GM18507 (cell line): ENCODE measurements at places on chromosomes 6 and 20.

GRCh38 chr20:19749618-19750071, 8.4 kb upstream of the RIN2 start:
- no peak for DNase-seq

- no peak for DNase-seq
Observed at GRCh38 chr20:3825526-3825925, 5.2 kb downstream of the AP5S1 start.

- DNase-seq: no peak
Observed at GRCh38 chr6:30143780-30144179, 7.8 kb downstream of the TRIM40 start.

DNA sequence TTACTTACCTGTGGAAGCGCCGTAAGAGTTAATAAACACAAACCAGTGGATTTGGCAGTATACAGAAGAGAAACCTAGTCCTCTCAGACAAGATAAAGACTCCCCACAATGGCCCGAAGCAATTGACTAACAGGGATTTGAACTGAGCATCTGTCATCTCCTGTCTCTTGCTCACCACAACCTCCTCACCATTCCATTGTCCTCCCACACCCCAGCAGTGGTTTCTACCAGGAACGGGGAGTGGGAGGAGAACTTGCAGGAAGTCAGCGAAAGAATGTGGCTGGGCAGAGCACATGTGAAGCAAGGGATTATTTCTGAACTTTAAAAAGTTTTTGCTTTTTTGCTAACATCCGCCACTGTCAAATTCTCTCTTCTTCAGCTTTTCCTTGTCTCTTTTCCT, 24.6 kb upstream of the TAAR1 start:
- DNase-seq: no peak

DNA sequence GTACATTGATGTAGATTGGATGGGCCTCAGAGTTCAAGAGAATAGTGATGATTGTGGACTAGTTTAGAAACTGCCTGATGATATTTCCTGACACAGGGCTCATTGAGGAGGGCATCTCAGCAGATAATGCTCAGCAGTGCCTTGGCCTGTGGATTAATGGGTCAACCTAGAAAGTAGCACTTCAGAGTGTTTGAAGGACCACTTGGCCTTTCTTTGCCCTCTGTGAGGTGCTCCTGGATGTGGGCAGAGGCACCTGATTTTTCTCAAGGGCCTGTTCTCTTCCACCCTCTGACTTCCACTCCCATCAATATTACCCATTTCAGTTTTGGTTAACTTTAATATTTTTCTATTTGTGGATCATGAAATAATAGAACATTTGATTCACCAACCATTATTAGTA, 270.6 kb upstream of the BMP2 start:
- no peak for DNase-seq

DNA sequence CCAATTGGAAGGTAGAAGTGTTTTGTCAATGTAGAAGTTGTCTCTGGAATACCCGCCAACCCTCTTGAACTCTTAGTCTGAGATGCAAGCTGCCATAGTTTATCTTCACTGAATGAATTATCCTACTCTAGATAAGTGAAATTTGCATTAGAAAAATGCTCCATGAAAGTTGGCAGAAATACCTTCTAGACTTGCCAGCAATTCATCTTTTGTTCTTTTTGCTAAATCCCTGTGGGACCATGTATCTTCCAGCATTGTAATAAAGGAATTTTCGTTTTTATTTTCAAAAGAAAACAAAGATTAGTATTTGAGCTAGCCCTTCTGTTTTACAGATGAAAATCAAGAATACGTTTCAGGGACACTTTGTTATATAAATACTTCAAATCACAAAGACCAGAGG, 244.2 kb downstream of the CBLN4 start:
- DNase-seq: no peak

GRCh38 chr6:22544476-22544875, 24.9 kb upstream of the HDGFL1 start:
- DNase-seq: no peak

DNA sequence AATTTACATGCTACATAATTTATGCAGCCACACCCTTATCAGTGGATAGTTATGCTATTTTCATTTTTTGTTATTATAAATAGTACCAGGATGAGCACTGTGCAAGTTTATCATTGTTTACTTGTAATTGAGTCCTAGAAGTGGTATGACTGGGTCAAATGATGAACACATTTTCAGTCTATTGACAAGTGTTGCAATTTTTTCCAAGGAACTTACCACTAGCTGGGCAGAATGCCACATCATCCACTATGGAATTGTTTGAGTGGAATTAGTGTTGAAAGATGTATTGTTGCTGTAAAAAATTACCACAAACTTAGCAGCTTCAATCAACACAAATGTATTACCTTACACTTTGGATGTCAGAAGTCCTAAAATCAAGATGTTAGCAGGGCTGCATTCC, 38.1 kb upstream of the OPN5 start:
- DNase-seq: no peak

GRCh38 chr6:77425216-77425615, 38.1 kb downstream of the HTR1B start:
- no peak for DNase-seq

- no peak for DNase-seq
Observed at GRCh38 chr20:39378776-39379175, 416.6 kb downstream of the DHX35 start.

- no peak for DNase-seq
Observed at GRCh38 chr20:59515013-59515905, 89.1 kb upstream of the PHACTR3 start.

- DNase-seq: no peak
Observed at GRCh38 chr20:46010491-46011391, 2.0 kb downstream of the MMP9 start.

GRCh38 chr6:6972456-6972855, 135.3 kb upstream of the RREB1 start:
- DNase-seq: no peak

DNA sequence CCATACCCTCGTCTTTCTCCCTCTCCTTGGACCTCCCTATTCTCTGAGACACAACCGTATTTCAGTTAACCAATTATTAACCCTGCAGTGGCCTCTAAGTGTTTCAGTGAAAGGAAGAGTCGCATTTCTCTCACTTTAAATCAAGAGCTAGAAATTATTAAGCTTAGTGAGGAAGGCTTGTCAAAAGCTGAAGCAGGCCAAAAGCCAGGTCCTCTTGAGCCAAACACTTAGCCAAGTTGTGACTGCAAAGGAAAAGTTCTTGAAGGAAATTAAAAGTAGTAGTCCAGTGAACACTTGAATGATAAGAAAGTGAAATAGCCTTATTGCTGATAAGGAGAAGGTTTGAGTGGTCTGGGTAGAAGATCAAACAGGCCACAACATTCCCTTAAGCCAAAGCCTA, 58.3 kb downstream of the SNX9 start:
- DNase-seq: no peak
